ENCODE measurements at places on chromosomes 12 and 14.

- DNase-seq: peak; percentile 67
These were observed 233.1 kb downstream of the PTPRO start for GRCh38 chr12:15555446-15555845.

DNA sequence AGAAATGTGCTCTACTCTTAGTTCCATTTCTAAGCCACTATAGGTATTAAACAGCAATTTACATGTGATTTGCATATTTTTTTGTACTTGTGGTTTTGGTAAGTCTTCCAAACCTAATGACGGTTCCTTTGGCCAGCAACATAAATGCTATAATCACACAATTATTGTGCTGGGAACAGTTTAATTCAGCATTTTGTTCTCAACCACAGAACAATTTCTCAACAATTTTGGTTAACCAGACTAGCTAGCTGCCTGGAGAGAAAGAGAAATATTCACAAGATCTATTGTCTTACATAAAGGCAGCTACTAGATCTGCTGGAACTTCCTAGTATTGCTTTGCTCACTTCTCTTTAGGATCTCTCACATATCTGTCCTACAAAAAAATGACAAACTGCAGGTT lies 265.3 kb downstream of the SOX5 start:
- no peak for DNase-seq

GRCh38 chr12:59403259-59403932 lies 192.4 kb upstream of the SLC16A7 start:
- DNase-seq: peak; percentile 85

GRCh38 chr14:65813760-65814384 lies 401.3 kb downstream of the FUT8 start:
- DNase-seq: no peak

- DNase-seq: no peak
These were observed 41.7 kb upstream of the TSPAN11 start for GRCh38 chr12:30884799-30885198.

DNA sequence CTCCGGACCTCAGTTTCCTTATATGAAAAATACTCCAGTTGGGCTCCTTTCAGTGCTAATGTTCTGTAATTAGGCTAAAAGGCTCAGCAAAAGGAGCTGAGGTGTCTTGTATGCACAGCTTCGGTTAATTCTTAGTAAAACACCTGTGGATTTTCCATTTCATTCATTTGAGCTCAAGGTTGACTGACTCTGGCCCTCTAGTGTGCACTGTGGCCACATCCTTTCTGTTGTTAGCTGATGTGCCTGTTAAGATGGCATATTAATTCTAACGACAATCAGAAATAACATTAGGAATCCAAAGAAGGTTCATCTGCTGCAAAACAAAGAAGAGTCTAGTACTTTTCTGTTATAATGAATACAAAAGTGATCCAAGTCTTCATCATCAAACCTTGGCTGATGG lies 45.6 kb downstream of the UNC79 start:
- no peak for DNase-seq

GRCh38 chr14:54104601-54105145 lies 148.0 kb upstream of the BMP4 start:
- DNase-seq: no peak

DNA sequence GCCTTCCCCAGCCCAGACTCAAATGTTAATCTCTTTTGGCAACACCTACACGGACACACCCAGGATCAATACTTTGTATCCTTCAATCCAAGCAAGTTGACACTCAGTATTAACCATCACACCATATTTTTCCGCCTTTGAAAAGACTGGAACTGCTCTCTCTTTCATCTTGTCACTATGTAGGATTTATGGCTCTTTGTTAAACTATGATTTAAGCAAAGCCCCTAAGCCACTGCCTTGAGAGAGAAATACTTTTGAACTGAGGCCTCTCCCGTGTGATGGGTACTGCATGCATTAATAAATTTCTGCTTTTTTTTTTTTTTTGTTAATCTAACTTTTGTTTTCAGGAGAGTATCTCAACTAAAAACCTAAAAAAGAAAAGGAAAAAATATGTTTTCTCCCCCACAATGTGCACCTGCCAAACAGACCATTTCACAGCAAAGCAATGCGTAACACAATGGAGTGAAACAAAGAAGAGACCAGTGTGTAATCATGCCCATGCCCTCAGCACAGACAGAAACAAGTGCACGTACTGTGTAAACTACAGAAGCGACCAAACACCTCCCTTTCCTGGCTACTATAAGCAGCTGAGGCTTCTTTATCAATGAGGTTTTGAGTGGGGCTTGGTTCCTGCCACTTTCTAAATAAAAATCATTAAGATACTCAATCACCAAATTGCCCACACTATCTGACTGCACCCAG lies 28.3 kb upstream of the ETFBKMT start:
- DNase-seq: no peak

- no peak for DNase-seq
These were observed 22.3 kb downstream of the HOXC4 start for GRCh38 chr12:54075974-54076373.

DNA sequence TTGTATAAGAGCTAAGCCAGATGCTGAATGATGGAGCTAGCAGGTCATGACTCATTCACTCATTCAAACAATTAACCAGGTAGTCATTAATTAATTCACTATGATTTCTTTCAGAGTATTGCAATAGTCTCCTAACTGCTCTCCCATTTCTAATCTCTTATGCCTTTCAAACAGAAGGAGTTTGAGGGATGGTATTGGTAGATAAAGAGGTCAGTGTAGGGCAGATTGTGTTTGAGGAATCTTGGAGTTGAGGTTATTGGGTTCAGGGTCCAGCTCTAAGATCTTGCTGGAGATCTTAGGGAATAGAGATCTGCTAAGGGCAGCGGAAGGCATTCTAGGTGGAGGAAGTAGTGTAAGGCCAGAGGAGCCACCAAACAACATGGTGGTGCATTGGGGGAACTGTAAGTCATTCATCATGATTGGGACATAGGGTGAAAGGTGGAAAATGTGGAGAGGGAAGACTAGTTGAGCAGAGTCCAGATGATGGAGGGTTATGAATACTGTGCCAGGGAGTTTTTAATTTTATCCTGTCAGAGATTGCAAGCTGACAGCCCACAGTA lies 11.7 kb downstream of the DGKA start:
- DNase-seq: no peak

- no peak for DNase-seq
These were observed 66.2 kb upstream of the GPR68 start for GRCh38 chr14:91310606-91311283.

GRCh38 chr12:47672068-47672467 lies 33.8 kb downstream of the RPAP3 start:
- no peak for DNase-seq

DNA sequence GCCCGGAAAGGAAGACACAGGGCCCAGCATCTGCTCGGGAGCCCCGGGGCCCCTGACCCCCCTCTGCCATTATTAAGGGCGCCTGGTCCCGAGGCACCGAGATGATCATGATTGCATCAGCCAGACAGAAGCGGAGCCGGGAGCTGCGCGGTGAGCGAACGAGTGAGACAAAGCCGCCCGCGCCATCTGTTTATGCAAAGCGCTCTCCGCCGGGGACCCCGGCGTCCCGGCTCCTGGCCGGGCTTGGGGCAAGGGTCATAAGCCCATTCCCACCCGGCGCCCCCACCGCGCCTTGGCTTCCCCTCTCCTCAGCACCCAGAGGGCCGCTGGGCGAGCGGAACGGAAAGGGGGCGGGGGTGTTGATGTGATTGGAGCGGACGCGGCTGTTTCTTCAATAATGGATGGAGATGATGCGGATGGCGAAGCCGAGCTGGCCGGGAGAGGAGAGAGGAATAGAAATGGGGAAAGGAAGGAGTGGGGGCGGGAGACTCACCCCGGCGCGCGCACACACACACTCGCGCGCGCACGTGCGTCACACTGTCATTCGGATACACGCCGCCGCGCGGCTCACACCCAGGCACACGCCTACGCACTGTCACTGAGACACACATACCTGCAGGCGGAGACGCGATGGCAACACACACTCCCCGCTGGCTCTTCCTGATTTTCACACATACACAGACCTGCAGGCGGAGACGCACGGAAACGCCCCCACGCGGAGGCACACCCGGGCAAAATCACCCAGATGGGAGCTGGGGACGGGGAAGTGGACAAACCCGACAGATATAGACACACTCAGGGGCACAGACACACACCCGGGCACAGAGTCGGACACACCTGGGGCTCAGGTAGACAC lies 10.7 kb downstream of the STAC3 start:
- DNase-seq: peak; percentile 69

- DNase-seq: no peak
These were observed 322.8 kb upstream of the PRICKLE1 start for GRCh38 chr12:42912367-42912766.

DNA sequence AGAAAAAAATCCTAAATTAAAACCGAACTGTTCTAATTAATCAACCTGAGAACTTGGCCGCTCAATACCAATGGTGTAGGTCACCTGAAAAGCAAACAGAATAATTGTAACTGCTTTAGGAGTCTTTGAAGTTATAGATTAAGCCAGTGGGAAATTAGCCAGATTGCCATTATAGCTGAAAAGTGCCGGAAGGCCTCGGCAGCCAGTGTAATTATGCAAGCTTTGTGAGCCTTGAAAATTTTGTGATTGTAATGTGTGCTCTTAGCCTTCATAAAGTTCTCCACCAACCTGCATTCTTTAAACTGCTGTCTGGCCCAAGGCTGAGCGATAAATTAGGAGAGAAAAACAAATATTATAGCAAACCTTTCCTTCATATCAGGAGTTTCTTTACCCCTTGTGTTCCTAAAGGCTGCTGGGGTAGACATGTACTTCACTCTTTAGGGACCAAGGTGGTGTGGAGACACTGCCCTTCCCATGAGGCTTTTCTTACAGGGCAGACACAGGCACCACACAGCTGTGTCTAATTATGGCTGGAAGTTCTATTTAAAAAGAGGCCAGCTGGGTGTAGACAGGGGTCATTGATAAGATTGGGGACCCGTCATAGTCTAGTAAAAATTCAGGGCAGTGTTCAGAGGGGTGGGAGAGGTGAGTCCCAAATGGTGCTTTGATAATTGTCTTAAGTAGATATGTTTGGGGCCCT lies 991.2 kb downstream of the FLRT2 start:
- no peak for DNase-seq

GRCh38 chr12:132484891-132485441 lies 5.0 kb upstream of the FBRSL1 start:
- no peak for DNase-seq

DNA sequence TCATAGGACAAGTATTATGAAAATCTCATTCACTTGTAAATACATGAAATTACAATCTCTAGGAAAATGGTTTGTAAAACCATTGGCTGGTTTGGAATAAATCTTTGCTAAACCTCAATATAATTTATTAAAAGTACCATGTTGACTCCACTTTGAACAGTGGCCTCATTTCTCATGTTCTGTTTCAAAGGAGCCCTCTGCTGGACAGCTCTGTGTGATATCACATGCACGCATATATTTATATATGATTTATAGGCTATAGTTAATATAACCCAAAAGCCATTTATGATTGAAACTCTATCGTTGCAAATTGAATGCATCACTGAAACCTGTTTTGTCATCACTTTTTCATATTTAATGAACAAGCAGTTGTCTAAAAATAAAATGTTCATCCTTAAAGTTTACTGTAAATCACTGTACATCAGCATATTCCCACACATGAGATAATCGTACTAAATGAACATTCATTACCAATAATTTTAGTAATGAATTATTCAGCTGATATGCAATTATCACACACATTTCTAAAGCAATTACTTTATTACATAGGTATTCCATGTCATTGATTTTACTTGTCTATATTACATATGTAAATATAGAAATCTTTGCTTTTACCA lies 493.8 kb downstream of the NPAS3 start:
- peak; percentile 41 for DNase-seq

- no peak for DNase-seq
These were observed 96.2 kb upstream of the NAP1L1 start for GRCh38 chr12:76180401-76181277.

DNA sequence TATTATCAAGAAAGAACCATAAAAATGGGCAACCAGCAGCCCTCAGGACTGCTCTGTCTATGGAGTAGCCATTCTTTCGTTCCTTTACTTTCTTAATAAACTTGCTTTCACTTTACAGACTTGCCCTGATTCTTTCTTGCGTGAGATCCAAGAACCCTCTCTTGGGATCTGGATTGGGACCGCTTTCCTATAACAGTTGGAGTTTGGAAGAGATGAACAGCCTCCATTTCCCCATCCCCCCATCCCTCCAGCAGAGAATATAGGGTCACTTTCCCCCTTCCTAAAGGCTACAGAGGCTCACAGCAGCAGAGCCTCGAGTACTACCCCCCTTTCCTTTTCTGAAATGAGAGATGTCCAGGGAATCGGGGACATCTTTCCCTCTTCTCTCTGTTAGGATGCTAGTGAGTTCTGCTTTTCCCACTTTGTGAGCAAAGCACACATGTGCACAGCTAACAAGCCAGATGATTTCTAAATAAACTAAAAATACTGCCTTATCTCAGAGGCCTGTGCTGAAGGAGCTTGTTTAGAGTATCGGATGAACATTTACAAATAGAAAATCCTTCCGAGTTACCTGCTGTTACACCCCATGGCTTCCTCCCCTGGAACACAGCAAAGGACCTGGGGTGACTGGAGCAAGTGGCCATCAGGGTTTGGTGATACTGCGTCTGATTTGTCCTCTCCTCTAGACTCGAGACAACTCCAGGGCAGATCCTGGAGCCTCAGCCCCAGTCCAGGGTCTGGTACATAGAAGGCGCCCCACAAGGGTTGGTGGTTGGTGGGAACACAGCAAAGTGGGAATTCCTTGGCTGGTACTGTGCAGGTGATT lies 144.2 kb downstream of the SLC38A6 start:
- no peak for DNase-seq

GRCh38 chr12:52223406-52224039 lies 9.5 kb upstream of the KRT7 start:
- no peak for DNase-seq

DNA sequence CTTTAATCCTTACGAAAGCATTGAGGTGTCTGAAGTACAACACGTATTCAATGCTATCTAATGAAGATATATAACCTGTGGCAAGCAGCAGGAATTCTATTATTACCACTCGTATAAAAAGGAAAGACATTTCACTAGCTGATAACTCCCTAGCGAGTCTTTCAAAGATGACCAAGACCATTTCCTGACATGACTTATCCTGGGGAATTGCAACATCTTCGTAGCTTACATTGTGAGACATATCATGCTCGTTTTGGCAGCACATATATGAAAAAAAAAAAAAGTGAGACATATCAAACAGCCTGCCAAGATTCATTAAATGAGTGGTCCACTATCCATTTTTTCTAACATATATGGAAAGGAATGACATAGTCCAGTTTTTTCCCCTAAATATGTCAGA lies 337.0 kb downstream of the FSCB start:
- no peak for DNase-seq

GRCh38 chr12:4780641-4781611 lies 60.7 kb downstream of the GALNT8 start:
- DNase-seq: no peak

- DNase-seq: no peak
These were observed 270.0 kb upstream of the CAND1 start for GRCh38 chr12:66999141-66999540.

- DNase-seq: peak; percentile 23
These were observed 122.0 kb downstream of the RAD51B start for GRCh38 chr14:67941456-67942018.

All from AG10803 (cell line).